ENCODE measurements at places on chromosomes 5 and 9.

DNA sequence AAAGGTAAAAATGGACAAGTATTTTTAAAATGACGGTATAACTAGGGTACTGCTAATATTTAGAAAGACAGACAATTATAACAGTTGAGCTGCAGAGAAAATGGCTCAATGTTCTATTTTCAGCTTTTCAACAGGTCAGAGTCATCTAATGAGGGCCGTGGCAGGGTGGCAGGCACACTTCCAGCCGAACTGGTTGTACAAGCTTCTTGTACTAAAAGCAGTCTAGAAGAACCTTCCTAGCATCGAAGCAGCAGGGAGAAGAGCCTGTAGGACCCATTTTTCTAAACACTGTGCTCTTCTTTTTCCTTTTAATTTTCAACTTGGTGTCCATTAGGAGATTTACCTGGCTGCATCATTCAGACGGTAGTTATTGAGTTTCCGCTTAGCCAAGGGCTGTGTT lies 85.6 kb downstream of the SLC28A3 start:
- DNase-seq: no peak

- DNase-seq: peak; percentile 27
These were observed 90.6 kb downstream of the ANXA2R start for GRCh38 chr5:42949348-42950115.

DNA sequence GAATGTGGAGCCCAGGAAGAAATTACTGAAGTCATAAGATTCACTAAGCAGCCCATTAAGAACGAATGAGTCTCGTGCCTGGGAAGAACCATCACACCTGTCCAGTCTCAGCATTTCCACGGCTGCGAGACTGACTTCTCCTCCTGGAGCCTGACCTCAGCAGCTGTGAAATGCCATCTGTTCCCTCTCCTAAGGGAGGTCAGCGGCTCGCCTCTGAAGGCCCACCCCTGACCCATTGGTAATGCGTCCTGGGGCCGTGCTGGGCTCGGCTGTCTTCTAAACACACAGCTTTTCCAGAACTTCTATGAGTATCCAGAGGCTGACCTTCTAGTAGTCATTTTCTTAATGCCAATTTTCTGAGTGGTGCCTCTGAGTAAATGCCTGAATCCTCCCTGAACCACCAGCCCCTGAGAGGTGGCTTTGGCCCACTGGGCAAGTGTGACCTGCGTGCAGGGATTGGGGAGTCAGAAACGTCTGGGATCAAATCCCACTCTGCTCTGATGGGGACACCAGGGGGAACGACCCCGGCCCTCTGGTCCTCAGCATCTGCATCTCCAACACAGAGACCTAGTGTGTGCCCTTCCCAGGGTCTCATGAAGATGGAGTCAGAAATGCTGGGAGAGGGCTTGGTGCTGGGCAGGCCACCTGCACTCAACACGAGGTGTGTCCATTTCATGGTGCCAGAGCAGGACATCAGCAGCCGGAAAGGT lies 5.7 kb downstream of the SLC6A3 start:
- no peak for DNase-seq

DNA sequence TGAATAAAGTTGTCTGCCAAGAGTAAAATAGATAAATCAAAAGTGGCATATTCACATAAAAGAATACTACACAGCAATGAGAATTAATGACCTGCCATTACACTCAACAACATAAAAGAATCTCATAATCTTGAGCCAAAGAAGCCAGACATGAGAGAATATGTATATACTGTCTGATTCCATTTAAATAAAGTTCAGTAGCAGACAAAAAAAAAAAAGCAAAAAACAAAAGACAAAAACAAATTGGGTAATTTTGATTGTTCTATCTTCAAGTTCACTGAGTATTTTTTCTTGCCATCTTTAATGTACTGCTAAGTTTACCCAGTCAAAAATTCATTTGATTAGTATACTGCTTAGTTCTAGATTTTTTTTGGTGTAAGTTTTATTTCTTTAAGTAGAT lies 87.9 kb upstream of the TRPC7 start:
- DNase-seq: no peak

GRCh38 chr5:101425339-101425859 lies 522.3 kb upstream of the ST8SIA4 start:
- DNase-seq: no peak

DNA sequence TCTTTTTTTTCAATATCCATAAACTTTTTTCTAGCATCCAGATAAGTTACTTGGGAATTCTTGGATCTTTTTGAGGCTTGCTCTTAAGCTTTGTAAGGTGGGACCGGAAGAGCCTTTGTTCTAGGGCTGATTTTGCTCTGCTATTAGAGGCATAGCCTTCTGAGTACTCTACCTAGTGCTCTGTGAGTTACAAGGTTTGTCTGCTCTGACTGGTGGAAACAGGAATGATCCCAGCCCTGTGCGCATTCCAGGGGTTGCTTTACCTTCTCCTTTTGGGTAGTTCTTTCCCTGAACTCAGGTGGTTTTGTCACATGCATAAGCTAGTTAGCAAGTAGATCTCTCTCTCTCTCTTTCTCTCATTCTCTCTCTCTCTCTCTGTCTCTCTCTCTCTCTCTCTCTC lies 180.8 kb upstream of the PCSK5 start:
- DNase-seq: no peak

GRCh38 chr5:62283861-62284260 lies 22.1 kb upstream of the KIF2A start:
- no peak for DNase-seq

DNA sequence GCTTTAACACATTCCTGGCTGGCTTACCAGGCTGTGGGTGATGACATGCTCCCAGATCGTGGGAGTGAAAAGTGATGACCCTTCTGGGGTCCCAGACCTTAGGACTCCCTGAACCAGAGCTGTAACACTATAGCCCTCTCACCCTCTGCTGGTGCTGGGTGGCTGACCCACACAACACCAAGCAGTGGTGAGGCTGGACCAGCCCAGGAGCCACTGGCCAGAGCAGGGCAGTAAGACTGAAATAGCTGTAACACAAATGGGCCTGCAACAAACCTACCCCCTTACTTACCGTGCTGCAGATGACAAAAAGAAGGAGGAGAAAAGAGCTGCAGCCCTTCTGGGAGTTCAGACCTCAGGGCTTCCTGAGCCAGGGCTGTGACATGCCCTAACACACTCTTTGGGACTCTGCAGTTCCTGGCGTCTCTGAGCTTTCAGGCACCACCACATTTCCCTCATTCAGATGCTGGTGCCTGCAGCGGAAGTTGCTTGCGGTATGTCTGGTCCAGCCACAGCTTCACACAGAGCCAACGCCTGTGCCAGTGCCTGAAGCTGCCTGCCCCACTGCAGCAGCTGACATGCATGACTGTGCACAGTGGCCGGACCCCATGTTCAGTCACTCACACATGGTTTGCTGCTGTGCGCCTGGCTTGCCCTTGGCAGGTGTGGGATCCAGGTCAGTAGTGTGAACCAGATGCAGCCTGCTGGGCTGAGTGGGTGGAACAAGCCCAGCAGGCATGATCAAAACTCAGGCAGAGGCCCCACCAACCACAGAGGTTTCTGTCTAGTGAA lies 1247.4 kb downstream of the EFNA5 start:
- no peak for DNase-seq

DNA sequence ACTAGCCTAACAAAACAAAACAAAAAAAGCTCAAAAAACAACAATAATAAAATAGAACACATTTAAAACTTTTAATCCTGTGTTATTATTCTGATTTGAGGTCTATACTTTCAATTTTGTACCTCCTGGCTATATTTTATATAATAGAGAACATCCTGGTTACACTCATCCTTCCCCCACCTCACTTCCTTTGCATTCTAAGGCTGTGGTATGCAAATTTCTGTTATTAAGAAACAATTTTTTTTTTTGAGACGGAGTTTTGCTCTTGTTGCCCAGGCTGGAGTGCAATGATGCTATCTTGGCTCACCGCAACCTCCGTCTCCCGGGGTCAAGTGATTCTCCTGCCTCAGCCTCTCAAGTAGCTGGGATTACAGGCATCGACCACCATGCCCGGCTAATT lies 3.1 kb upstream of the RPL37 start:
- DNase-seq: no peak

GRCh38 chr5:151780348-151780747 lies 8.6 kb downstream of the G3BP1 start:
- DNase-seq: no peak

DNA sequence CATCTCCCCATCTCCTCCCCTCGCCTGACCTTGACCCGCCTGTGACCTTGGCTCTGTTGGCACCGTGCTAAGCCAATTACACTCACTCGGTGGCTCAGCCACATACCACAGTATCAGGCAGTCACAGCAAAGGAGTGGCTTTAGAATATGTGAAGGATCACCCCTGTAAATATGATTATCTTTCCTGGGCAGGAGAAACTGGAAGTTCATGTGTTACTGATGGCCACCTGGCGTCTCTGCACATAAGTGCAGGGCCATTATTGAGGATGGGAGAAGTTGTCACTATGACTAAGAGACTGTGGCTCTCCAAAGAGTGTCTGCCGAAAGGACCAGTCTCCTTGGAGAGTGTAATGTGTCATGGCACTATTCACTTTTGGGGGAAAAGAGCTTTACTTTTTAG lies 116.9 kb upstream of the S1PR3 start:
- DNase-seq: no peak

DNA sequence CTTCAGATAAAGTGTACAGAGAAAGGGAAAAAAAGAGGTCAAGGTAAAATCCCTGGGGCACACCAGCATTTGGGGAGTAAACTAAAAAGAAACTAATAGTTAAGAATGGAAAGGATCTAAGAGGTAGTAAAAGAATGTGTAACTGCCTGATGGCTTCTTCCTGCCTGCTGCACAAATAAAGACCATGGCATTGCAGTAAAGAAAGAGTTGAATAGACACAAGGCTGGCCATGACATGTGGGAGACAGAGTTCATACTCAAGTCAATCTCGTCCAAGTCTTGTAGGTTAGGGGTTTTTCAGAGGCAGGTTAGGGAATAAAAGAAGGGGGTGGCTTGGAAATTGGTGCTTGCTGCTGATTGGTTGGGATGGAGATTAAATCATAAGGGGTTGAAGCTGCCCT lies 57.6 kb downstream of the DNAJC21 start:
- no peak for DNase-seq

- DNase-seq: no peak
These were observed 476.6 kb upstream of the CD180 start for GRCh38 chr5:67673180-67673579.

DNA sequence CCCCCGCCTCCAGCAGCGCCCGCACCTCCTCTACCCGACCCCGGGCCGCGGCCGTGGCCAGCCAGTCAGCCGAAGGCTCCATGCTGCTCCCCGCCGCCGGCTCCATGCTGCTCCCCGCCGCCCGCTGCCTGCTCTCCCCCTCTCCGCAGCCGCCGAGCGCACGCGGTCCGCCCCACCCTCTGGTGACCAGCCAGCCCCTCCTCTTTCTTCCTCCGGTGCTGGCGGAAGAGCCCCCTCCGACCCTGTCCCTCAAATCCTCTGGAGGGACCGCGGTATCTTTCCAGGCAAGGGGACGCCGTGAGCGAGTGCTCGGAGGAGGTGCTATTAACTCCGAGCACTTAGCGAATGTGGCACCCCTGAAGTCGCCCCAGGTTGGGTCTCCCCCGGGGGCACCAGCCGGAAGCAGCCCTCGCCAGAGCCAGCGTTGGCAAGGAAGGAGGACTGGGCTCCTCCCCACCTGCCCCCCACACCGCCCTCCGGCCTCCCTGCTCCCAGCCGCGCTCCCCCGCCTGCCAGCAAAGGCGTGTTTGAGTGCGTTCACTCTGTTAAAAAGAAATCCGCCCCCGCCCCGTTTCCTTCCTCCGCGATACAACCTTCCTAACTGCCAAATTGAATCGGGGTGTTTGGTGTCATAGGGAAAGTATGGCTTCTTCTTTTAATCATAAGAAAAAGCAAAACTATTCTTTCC lies 19.3 kb downstream of the CDKN2A start:
- DNase-seq: no peak

DNA sequence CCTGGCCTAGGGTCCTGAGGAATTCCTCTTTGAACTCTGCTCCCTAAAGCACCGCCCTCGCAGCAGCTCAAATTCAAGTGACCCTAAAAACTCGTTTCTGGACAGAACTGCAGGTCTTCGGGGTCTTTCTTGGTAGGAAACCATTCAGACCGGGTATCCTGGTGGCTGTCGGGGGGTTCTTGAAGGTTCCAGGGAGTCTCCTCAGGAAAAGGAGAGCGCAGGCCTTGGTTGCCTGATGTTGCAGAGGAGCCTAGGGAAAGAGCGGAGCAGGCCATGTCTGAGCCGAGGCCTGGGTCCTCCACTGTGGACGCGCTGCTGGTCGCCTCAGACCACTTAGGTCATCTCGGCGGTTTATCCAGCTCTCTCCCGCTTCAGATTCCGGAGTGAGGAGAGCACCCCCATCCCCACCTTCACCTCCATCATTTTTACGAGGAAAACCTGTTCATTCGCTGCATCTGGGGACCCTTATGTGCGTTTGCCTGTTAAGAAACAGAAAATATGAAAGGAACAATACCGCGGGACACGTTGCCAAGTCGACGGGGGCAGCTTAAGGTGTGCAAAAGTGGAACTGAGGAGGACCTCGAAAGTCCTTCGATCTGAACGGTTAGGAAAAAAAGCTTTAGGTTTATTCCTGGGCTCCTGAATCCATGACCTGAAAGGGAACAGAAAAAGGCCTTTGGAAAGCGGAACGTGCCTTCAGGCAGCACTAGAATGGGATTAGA lies 299.4 kb downstream of the PARP8 start:
- DNase-seq: no peak

- DNase-seq: no peak
These were observed 880 bp upstream of the CCNG1 start for GRCh38 chr5:163436515-163436914.

- no peak for DNase-seq
These were observed 90.7 kb upstream of the PTCH1 start for GRCh38 chr9:95607507-95607906.

GRCh38 chr5:533955-534742 lies 9.9 kb upstream of the SLC9A3 start:
- no peak for DNase-seq

Measured in stimulated activated CD8-positive, alpha-beta memory T cell treated with anti-CD3 and anti-CD28 coated beads, Interleukin-7, amount 100 ng/mL, for 1 hour (primary cell).